Fibroblast of lung (primary cell): ENCODE measurements at places on chromosomes 13 and 19.

DNA sequence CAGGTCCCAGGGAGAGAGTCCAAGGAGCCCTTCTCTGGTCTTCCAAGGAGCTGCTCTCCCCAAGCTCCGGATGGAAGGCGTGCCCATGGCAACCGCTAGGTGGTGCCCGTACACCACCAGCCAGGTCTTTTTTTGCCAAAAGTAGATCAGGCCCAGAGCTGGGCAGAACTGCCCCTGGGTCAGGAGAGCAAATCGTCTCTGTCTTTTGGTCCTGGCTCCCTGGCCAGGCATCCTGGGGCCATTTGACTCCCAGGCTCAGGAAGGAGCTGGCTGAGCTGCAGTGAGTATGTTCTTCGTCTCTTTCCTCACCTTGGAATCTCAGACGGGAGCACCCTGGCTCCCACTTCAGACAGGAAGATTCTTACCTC, 24.6 kb upstream of the BCL3 start:
- no peak overlapping the region for H3K4me3 ChIP-seq
- peaks cover 8% of the 10 kb centered on the region for H3K4me1 ChIP-seq
- DNase-seq, result peak; percentile 63
- H3K36me3 ChIP-seq, result no peaks in the 10 kb centered on the region
- no peaks in the 10 kb centered on the region for H3K27me3 ChIP-seq

GRCh38 chr13:74226791-74227475, 92.7 kb upstream of the KLF12 start:
- H3K27me3 ChIP-seq, result no peaks in the 10 kb centered on the region
- peak; percentile 50 for DNase-seq
- H3K4me3 ChIP-seq, result no peak overlapping the region
- no peaks in the 10 kb centered on the region for H3K4me1 ChIP-seq

- H3K27ac ChIP-seq, result no peak overlapping the region
- H3K36me3 ChIP-seq, result peaks cover 33% of the 10 kb centered on the region
- peaks cover 4% of the 10 kb centered on the region for H3K4me1 ChIP-seq
- no peaks in the 10 kb centered on the region for H3K27me3 ChIP-seq
- no peak overlapping the region for H3K4me3 ChIP-seq
- peak; percentile 56 for DNase-seq
Measured at GRCh38 chr19:49555600-49556411, 24.6 kb downstream of the NOSIP start.

DNA sequence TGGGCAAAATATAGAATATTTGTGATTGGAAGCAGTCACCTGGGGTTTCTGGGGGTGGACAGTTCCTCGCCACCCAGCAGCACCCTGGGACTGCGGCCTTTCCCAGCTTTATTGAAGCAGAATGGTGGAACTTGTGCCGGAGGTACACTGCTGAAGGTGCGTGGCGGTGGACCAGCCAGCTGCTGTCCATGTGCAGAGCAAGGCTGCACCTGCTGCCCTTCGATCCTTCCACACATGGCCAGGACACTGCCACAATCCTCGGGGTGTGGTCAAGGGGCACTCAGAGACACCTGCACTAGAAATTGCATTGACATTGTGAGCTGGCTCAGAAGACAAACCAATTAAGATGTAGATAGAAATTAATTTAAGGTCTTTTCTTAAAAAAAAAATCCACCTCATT, 11.4 kb upstream of the GPI start:
- no peak overlapping the region for H3K4me3 ChIP-seq
- peaks cover 10% of the 10 kb centered on the region for H3K36me3 ChIP-seq
- H3K4me1 ChIP-seq, result peaks cover 4% of the 10 kb centered on the region
- no peak overlapping the region for H3K27ac ChIP-seq

DNA sequence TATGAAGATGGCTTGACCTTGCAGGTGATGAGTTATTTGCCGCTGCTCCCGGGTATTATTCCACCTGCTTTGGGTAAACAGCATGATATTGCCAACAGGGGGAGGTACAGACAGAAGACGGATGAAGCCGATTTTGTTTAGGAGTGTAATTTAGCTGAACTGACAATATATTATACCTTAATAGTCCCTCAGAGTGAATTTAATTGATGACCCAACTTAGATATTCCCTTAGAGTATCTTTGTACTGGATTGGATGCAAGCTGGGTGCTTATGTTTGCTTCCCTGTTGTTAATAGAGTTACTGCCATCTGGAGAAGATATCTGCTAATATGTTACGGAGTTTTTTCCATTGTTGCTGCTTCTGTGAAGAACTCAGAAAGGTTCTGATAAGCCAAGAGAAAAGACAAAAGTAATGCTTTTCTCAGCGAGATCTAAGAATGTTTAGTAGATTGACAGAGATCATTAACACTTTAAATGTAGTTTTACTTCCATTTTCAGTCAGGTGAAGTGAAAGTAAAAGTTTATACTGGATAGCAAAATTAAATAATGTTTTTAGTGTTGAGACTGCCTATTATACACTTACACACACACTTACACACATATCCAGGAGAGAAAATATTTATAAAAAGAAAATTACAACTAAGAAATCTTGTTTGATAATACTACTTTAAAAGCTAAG, 2220.8 kb upstream of the PCDH20 start:
- no peaks in the 10 kb centered on the region for H3K36me3 ChIP-seq
- no peak for DNase-seq
- H3K27me3 ChIP-seq, result no peaks in the 10 kb centered on the region
- H3K4me3 ChIP-seq, result no peak overlapping the region
- no peaks in the 10 kb centered on the region for H3K4me1 ChIP-seq

DNA sequence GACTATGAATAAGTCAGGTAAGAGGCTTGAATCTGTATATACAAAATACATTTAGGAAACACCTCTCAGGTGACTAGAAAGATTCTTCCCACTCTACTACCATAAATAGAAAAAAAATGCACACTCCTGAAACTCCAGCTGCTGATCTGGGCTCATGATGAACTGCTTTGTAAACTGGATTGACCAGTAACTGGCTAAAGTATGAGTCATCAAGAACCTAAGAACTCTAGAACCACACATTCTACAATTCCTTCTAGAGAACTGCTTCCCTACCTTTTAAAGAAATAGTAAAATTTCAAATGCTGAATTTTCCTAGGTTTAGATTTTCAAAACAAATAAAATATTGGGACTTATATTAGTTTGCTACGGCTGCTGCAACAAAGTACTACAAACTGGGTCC, 55.2 kb downstream of the ELF1 start:
- DNase-seq, result peak; percentile 62
- H3K4me3 ChIP-seq, result no peak overlapping the region
- H3K27me3 ChIP-seq, result no peaks in the 10 kb centered on the region
- no peaks in the 10 kb centered on the region for H3K36me3 ChIP-seq
- no peak overlapping the region for H3K27ac ChIP-seq
- H3K4me1 ChIP-seq, result no peaks in the 10 kb centered on the region

DNA sequence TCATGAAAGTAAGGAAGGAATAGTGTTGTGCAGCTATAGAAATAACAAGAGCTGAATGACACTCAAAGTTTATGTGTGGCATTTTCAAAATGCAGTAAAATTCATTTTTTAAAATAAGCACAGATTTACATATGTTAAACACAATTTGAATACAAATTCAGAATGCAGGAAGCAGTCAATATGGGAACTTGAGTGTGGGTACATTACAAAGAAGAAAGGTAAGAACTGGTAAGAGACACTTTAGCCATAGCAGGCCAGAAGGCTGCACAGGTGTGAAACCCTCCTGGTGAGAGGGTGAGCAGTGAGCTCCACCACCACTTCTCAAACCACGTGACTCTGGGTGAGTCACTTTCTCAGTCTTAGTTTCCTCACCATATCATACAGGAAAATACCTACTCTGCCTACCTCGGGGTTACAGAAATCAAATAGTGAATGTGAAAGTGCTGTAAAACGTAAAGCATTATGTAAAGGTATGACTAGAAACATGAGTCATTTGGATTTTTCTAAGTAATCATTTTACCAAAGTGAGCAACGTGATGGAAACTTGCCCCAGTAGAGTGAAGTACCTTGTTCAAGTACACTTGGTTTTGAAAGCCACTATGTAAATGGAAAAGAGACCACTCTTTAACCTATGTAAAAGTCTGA, 40.5 kb downstream of the USP12 start:
- H3K4me1 ChIP-seq, result peaks cover 2% of the 10 kb centered on the region
- H3K36me3 ChIP-seq, result no peaks in the 10 kb centered on the region
- peak; percentile 68 for DNase-seq
- H3K27me3 ChIP-seq, result no peaks in the 10 kb centered on the region

DNA sequence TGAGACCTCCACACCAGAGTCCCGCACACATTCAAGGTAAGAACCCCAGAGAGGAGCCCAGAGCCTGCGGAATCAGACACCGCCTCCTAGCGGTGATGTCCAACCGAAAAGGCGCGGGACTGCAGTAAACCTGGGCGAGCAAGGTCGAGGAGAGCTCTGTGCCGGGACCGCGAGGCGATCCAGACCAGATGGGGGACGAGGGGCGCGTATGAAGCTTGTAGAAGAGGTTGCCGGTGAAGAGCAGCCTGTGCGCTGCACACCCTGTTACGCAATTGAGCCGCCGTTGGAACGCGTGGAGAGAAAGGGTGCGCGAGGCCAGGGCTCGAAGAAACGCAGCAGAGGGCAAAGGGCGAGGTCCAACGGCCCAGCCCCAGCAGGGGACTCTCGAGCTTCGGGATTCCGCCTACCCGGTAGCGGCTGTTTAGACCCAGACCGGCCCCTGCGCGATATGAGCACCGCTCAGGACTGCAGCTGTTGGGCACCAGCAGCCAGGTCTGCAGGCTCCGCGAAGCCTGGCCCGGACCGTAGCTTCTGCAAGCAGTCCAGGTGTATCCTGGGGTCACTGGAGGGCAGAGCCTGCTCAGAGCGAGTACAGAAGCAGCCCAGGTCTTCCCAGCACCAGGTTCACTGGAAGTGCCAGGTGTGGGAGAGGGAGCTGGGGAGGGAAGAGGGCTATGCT, 65.9 kb upstream of the ZNF599 start:
- peak; percentile 1 for DNase-seq
- H3K27ac ChIP-seq, result no peak overlapping the region
- no peaks in the 10 kb centered on the region for H3K36me3 ChIP-seq
- no peaks in the 10 kb centered on the region for H3K27me3 ChIP-seq
- H3K4me1 ChIP-seq, result no peaks in the 10 kb centered on the region

GRCh38 chr13:48578516-48579164, 45.8 kb upstream of the RCBTB2 start:
- H3K4me3 ChIP-seq, result no peak overlapping the region
- H3K27ac ChIP-seq, result no peak overlapping the region
- peaks cover 6% of the 10 kb centered on the region for H3K27me3 ChIP-seq

GRCh38 chr19:33419788-33420130, 46.2 kb downstream of the CEBPG start:
- no peak overlapping the region for H3K27ac ChIP-seq
- no peak for DNase-seq
- H3K27me3 ChIP-seq, result no peaks in the 10 kb centered on the region
- no peak overlapping the region for H3K4me3 ChIP-seq
- no peaks in the 10 kb centered on the region for H3K36me3 ChIP-seq
- no peaks in the 10 kb centered on the region for H3K4me1 ChIP-seq

DNA sequence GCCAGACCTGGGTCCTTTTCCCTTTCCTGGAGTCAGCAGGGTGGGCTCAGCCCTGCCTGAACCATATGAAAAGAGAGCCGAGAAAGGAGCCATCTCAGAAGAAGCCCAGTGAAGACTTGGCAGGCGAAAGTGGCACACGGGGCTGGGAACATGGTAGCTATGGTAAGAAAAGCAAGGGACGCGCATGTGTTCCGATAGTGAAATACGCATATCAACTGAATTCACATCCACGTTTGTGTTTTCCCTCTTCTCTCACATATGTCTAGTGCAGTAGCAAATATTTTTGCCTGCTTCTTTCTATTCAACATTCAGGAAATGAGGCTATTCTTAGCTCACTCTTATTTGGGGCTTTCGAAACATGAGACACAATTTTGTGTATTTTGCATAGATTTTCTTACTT, 54.1 kb upstream of the PEG3 start:
- no peaks in the 10 kb centered on the region for H3K36me3 ChIP-seq
- H3K27me3 ChIP-seq, result no peaks in the 10 kb centered on the region
- H3K4me3 ChIP-seq, result no peak overlapping the region
- DNase-seq, result no peak
- H3K27ac ChIP-seq, result no peak overlapping the region
- no peaks in the 10 kb centered on the region for H3K4me1 ChIP-seq

DNA sequence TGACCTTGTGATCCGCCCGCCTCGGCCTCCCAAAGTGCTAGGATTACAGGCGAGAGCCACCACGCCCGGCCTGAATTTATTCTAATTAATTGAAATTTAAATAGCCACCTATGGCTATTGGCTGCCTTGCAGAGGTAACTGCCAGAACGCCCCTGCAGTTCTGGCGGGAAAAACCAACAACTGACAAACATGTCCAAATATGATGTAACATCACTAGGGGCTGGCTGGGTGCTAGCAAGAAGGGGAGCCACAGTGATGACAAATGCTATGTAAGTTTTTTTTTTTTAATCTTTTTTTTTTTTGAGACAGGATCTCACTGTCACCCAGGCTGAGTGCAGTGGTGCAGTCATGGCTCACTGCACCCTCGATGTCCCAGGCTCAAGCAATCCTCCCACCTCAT, 12.9 kb downstream of the ZSWIM9 start:
- no peak overlapping the region for H3K27ac ChIP-seq
- peaks cover 5% of the 10 kb centered on the region for H3K36me3 ChIP-seq
- no peak for DNase-seq
- H3K27me3 ChIP-seq, result no peaks in the 10 kb centered on the region

DNA sequence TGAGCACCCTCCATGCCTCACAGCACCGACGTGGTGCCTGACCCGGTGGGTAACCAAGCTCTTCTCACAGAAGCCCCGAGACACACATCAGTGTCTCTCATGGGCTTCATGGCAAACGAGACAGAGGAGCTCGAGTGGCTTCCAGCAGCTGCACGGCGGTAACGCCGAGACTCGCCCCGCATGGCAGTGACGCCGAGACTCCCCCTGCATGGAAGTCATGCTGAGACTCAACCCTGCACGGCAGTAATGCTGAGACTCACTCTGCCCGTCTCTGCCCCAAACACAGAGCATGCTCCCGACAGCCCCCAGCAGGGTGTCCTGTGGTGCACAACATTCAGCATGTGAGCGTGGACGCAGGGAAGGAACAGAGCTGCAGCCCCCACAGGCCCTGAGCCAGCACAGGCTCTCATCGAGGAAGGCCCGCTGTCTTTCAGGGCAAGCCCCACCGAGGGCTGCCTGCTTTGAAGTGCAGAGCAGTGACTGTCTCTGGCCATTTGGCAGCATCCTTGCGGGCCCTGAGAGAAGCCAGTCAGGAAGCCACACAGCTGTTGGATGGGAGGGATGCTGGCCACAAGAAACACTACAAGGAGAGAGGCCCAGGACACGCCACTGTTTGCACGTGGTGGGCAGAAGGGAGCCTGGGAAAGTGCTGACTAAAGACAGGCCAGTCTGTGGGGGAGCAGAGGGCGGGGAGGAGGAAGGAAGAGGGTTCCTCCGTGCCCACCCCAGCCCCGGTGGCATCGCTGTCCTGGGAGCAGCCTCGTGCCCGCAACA, 9.5 kb downstream of the GAS6 start:
- peaks cover 17% of the 10 kb centered on the region for H3K36me3 ChIP-seq
- DNase-seq, result peak; percentile 66
- H3K27me3 ChIP-seq, result no peaks in the 10 kb centered on the region
